8988T (cell line): ENCODE measurements at places on chromosomes 12 and 14.

DNA sequence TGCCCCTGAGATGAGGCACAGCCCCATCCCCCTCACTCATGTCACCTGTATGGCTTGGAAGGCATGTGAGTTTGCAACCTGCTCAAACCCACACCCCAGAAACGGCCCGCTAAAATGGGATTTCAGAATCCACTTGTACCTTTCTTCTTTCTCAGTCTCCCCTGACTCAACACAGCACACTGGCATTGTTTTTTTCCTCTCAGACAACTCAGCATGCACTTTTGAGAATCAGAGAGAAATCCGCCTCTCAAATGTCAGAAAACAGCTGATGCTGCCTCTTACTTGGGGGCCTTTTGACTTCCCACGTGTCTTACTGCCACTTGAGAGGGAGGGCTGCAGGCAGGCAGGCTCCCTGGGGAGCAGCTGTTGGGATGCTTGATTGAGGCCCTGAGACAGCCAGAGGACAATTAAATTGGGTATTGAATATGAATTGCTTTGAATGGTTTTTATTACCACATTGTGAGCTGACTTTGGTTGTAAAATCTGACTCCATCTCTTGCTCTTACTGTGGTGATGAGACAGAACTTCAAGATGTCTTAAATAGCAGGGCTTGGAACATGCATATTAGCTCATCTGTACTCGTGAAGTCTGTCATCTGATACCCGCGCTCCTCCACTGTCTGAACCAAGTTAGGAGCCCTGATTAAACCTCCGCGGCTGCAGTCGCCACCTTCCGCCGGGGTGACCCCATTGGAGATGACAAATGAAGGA is 96.6 kb downstream of the APAF1 start:
- DNase-seq = no peak

GRCh38 chr14:91399868-91400640 is 17.6 kb downstream of the CCDC88C start:
- no peak for DNase-seq

DNA sequence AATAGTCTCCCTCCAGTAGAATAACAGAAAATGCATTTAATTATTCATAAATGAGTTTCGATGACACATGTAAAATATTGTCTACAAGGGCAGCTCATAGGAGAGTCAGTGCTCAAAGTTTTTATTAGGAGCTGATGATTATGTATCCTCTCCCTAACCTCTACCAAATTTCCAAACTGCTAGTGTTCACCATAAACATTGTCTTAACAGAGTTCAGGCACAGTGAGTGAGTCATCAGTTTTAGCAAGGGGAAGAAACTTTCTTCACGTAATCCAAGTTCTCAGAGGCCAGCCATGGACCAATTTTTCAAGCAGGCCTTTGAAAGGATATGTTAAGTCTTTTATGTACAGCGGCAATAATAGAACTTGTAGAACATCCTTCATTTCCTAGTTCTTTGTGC is 649.2 kb upstream of the MIS18BP1 start:
- DNase-seq = no peak

- DNase-seq = no peak
Observed at GRCh38 chr14:35766700-35767082, 42.4 kb downstream of the RALGAPA1 start.

DNA sequence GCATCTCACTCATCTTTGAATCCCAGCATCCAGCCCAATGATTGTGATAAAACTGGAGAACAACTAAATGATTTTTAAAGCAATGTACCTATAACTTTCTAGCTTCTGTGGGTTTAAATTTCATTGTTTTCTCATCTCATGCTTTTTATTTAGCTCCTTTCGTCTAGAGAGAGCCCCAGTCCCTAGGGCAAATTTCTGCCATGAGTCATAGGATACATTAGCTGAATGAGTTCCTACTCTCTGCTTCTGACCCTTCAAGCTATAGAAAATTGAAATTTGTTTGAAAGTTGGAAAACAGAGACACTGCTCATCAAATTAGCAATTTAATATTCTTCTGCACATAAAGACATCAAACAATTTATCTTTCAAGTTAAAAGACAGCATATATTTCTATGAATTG is 113.9 kb downstream of the KIF21A start:
- DNase-seq = no peak

- no peak for DNase-seq
Observed at GRCh38 chr12:132248453-132249167, 80.8 kb downstream of the GALNT9 start.

DNA sequence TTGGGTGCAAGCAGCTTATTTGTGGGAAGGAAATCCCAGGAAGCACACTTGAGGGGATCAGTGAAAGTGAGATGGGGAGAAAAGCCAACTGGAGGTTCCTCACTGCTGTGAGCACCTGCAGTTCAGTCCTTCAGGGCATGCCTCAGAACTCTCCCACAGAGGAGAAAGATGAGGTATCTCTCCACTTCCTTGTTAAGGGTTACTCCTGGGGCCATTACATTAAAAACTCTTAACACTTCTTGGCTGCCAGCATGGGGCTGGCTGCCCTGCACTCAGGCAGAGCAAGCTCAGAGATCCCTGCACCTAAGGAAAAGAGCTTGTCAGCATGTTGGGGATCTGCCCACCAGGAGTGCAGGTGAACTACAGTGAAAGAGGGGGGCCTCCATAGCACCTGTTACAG is 28.8 kb downstream of the FERMT2 start:
- DNase-seq = no peak

GRCh38 chr14:58732387-58732786 is 94.6 kb downstream of the DACT1 start:
- no peak for DNase-seq

DNA sequence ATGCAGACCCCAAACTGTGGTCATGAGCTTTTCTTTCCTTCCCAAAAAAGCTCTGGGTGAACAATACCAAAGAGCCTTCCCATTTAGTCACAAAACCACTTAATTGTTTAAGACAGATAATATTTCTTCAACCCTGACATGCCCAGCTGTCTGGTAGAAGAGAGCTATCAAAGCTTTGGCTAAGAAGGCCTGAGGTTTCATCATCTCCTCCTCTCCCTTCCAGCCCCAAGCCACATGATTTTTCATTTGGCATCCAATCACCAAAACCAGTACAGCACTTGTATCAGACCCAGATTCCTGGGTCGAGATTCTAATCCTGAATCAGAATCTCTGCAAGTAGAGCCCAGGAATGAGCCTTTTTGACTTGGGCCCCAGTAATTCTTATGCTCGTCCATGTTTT is 199.6 kb upstream of the TMEM260 start:
- DNase-seq = no peak

GRCh38 chr14:47439953-47440352 is 235.5 kb downstream of the MDGA2 start:
- DNase-seq = no peak

GRCh38 chr14:102028733-102029132 is 58.1 kb downstream of the HSP90AA1 start:
- no peak for DNase-seq

DNA sequence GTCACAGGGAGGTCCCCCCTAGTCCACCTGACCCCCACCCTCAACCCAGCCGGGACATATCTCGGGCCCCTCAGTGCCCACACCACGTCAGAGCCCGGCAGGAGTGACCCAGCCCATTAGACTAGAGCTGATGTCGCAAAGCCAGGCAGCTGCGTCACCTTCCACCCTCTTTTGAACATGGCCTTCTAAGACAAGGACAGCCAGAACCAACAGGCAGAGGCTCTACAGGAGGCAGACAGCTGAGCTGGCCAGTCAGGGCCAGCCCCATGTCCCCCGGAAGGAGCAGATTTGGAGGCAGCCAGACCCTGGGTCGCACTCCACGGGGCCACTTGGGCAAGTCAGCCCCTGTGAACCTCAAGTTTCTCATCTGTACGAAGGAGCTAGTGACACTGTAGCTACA is 44.1 kb downstream of the SCARB1 start:
- no peak for DNase-seq

GRCh38 chr12:60123557-60123956 is 527.7 kb downstream of the SLC16A7 start:
- no peak for DNase-seq

DNA sequence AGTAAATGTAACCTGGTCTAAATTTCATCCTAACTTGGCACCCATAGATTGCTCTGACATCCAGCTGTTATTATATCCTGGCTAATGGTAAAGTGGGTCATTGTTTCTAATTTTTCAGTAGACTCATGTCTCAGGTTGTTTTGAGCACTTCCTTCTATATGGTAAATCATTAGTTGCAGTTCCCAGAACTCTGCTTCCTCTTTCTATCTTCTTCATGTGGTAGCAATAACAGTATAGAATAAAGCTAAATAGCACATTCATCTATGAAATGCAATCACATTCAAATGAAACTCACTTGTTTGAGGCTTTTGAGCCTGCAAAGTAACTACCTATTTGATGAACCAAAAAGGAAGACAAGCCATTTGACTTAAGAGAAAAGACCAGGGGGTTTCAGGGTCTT is 65.1 kb upstream of the GZMB start:
- DNase-seq = no peak
